Activated CD4-positive, alpha-beta T cell treated with anti-CD3 and anti-CD28 coated beads for 36 hours (primary cell): ENCODE measurements at places on chromosomes 3 and 15.
A peak's percentile ranks its signal among the peaks of the same experiment; 100 is the strongest.

- no peak for DNase-seq
These were observed 116.1 kb downstream of the PDE8A start for GRCh38 chr15:85097725-85098124.

GRCh38 chr15:37088436-37088835 is 11.9 kb downstream of the MEIS2 start:
- DNase-seq = no peak

GRCh38 chr15:101469520-101470288 is 19.8 kb downstream of the PCSK6 start:
- no peak for DNase-seq

- no peak for DNase-seq
These were observed 13.5 kb downstream of the OCA2 start for GRCh38 chr15:28085489-28086174.

DNA sequence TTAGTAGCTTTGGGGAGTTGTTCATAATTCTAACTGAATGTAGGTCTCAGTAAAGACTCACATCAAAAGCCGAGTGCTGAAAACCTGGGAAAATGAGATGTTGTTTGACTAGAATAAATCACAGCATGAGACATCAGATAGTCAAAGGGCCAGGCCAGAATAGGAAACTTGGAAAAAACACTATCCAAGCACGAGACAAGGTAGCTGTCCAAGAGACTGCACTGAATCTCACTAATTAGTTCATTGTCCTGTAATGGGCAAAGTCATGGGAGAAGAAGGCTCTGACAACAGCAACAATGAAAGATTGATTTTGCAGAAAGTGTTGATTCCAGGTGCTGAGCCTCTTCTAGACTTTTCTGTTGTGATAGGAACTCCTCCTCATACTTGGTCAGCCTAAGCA is 314.2 kb downstream of the ROBO1 start:
- DNase-seq = no peak

DNA sequence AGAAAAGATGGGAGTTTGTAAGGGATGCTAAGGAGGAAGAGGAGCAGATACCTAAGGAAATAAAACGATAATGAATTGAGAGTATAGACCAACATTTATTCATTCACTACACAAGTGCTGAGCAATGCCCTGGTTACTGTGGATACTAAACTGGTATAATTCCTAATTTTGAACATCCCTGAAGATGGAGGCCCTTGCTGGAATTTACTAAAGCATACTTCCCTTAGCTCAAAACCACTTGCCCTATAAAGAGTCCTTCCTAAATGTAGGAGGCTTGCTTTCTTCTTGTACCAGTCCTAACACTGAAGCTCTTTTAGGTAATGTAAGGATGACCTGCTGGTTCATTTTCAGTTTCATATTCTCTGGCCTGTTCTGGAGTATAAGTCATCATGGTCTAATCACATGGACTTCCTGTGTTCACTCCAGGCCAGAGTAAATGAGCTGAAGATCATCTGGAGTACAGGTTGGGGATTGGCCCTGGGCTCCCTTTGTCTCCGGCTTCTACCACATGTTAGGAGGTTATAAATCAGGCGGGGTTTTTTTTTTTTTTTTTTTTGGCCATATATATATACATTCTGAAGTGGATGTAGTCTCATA is 40.1 kb upstream of the MTMR10 start:
- DNase-seq = no peak

GRCh38 chr15:96360581-96361308 is 30.2 kb downstream of the NR2F2 start:
- no peak for DNase-seq

GRCh38 chr15:76336254-76337058 is at the start of gene ISL2:
TSS of gene ISL2 (plus strand) at chr15:76336773. CDS start at chr15:76336884, 111 bp downstream.
- peak; percentile 88 for DNase-seq

GRCh38 chr15:37056177-37057121 is 43.9 kb downstream of the MEIS2 start:
- no peak for DNase-seq
